Karpas-422 (cell line): ENCODE measurements at places on chromosomes 7 and 10.
A peak's percentile ranks its signal among the peaks of the same experiment; 100 is the strongest.

DNA sequence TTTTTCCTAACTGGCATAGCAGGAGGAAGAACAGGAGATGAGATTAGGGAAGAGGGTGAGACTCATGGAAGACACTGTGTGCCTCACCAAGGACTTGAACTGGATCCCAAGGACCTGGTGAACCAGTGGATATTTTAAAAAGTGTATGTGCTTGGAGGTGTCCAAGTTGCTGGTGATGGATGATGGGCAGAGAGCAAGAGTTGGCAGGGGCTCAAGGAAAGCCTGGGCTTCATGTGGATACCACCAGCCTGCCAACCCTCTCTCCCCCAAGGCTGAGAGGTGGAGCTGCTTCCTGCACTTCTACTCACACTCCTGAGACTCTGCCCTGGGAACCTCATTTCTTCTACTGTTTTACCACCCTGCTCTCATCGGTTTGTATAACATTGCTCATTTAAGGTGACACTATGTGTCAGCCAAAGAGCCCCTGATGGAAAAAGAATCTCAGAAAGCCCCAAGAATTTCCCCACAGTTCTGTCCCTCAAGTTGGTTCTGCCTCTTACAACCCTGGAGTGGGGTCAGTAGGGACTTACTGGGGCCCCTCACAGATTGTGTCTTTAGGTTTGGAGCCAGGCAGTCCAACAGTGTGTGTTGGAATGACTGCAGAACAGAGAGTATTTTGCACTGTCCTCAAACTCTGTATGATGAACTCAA lies 56.2 kb upstream of the PDCD4 start:
- DNase-seq: no peak
- no peaks in the 10 kb centered on the region for H3K27me3 ChIP-seq
- no peak overlapping the region for H3K4me3 ChIP-seq
- no peaks in the 10 kb centered on the region for H3K4me1 ChIP-seq
- no peaks in the 10 kb centered on the region for H3K36me3 ChIP-seq

GRCh38 chr10:34775044-34775637 lies 40.0 kb downstream of the PARD3 start:
- H3K27ac ChIP-seq: no peak overlapping the region
- no peaks in the 10 kb centered on the region for H3K27me3 ChIP-seq
- H3K4me3 ChIP-seq: no peak overlapping the region
- H3K4me1 ChIP-seq: peaks cover under 1% of the 10 kb centered on the region; the same call in 1 of the 2 replicates

DNA sequence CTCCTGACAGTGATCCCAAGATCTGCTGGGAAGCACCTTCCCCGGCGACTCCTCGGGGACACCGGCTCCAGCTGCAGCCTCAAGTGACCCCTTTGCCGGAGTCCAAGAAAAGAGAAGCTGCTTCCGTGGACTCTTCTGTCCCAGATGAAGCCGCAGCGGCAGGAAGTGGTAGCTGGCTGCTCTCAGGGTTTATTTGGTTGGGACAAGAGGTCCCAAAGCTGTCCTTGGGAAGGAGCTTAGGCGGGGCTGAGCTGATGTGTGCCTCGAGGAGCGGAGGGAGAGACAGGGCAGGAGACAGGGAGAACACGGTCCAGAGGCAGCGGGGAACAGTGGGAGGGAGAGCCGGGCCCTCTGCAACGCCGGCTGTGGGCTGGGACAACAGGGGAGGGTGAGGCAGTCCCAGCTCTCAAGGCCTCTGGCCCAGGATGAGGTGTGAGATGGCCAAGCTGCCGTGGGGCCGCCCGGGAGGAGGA lies 13.1 kb upstream of the FAM20C start:
- no peaks in the 10 kb centered on the region for H3K4me1 ChIP-seq
- no peak overlapping the region for H3K4me3 ChIP-seq
- no peaks in the 10 kb centered on the region for H3K27me3 ChIP-seq
- H3K27ac ChIP-seq: no peak overlapping the region
- H3K36me3 ChIP-seq: no peaks in the 10 kb centered on the region
- DNase-seq: no peak

DNA sequence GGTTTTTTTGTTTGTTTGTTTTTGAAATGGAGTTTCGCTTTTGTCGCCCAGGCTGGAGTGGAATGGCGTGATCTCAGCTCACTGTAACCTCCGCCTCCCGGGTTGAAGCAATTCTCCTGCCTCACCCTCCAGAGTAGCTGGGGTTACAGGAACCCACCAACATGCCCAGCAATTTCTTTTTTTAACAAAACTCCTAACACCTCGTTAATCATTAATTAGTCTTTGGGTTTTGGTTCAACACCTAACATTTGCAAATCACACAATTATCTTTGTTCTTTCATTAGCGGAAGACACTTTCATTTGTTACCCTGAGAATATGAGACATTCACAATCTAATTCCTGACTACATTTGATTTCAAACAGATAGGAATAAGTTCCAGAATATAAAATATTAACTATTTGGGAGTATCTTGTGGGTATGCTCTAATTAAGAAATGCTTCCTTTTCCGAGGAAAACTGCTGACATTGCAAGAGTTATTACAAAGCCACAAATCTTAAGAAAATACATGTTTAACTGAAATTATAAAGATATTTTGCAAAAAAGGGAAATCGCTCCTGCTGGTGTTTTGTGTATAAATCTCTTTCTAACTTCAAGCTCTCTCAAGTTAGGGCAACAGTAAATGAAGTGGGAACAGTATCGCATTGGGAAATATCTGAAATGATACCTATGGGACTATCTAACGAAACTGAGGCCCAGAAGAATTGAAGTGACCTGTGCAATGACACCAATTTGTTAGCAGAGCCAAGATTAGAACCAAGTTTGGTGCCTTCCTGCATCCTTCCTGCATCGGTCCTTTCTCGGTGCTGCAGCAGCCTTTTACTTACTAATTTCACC lies 1.2 kb upstream of the LSM8 start:
- H3K36me3 ChIP-seq: peaks cover 23% of the 10 kb centered on the region; the same call in 1 of the 2 replicates
- DNase-seq: no peak
- H3K4me3 ChIP-seq: peak overlapping the region; percentile 80
- H3K4me1 ChIP-seq: peaks cover 26% of the 10 kb centered on the region

GRCh38 chr10:80518807-80519360 lies 18.8 kb upstream of the SH2D4B start:
- H3K4me3 ChIP-seq: no peak overlapping the region
- no peaks in the 10 kb centered on the region for H3K36me3 ChIP-seq
- H3K27me3 ChIP-seq: no peaks in the 10 kb centered on the region
- H3K27ac ChIP-seq: no peak overlapping the region
- no peaks in the 10 kb centered on the region for H3K4me1 ChIP-seq
